ENCODE measurements at places on chromosomes 16 and 17.

DNA sequence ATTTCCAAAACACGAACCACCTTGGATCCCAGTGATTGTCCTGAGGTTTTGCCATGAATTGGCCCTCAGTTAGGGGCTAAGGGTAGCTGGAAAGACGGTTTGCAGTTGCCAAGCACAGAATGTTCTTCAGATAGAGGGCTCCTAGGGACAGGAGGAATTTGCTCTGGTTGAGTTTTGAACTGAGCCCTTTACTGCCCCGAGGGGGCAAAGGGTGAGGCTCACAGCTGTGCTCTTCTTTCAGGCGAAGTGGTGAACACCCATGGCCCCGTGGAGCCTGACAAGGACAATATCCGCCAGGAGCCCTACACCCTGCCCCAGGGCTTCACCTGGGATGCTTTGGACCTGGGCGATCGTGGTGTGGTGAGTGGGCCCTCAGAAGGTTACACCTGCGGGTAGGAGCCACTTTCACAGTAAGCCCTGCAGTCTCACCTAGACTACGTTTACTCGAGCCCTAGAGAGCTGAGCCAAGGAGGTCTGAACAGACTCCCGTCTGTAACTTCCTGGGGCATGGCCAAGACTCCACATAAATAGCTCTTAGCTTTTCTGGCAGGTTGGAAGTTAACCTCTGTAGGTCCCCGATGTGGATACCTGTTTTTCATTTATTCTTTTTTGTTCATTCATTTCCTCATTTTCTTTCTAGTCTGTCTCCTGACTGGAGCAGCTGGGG is 32.5 kb downstream of the NMT1 start:
- no peak for DNase-seq

DNA sequence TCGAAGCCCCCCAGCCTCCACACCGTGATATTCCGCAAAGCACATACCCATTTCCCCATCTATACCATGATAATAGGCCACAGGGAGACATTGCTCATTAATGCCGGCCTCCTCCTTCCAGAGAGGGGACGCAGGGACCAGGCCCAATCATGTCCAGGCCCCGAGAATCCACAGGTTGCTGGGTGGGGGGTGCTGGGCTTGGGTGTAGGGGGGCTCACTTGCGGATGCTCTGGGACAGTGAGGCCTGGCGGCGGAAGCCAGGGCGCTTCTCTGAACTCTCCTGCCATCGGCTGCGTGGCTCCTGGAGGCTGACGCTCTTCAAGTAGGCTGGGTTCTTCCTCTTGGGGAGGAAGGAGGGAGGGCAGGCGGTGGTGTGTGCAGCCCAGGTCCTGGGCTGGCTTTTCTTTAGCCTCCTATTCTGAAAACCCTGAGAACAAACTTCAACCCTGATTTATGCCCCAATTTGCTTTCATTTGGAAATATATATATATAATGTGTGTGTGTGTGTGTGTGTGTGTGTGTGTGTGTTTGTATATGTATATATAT is 12.2 kb downstream of the AANAT start:
- DNase-seq, result no peak

- no peak for DNase-seq
These were observed 139.2 kb upstream of the HS3ST2 start for GRCh38 chr16:22674832-22675191.

- no peak for DNase-seq
These were observed 101.0 kb downstream of the CDYL2 start for GRCh38 chr16:80703131-80704071.

GRCh38 chr17:72223866-72224291 is 103.1 kb downstream of the SOX9 start:
- DNase-seq, result no peak

DNA sequence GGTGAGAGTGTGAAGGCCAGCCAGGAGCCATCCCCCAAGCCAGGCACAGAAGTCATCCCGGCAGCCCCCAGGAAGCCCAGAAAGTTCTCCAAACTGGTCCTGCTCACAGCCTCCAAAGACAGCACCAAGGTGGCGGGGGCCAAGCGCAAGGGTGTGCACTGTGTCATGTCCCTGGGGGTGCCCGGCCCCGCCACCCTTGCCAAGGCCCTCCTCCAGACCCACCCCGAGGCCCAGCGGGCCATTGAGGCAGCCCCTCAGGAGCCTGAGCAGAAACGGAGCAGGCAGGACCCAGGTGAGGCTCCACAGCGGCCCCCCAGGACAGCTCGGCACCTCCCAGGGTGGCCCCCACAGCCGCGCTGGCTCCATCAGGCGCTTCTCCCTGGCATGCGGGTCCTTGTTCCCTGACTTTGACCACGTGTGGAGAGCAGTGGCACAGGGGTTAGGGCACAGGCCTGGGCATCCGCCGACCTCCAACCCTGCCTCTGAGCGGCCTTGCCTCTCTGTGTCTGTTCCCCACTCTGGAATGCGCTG is 13.5 kb downstream of the FLYWCH2 start:
- DNase-seq, result no peak

DNA sequence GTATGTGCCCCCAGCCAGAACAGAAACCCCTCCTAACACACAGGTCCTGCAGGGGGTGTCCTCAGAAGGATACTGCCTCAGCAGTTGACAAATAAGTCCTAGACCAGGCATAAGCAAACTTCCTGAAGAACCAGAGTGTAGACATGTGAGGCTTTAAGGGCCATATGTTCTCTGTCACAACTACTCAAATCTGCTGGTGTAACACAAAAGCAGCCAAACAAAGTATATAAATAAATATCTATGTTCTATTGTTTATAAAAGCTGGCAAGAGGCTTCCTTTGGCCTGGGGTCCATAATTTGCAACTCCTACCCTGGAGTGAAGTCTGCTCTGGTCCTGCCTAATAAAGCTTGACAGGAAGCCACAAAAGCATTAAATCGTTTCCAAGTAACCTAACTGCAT is 9.9 kb downstream of the FAM83G start:
- no peak for DNase-seq

DNA sequence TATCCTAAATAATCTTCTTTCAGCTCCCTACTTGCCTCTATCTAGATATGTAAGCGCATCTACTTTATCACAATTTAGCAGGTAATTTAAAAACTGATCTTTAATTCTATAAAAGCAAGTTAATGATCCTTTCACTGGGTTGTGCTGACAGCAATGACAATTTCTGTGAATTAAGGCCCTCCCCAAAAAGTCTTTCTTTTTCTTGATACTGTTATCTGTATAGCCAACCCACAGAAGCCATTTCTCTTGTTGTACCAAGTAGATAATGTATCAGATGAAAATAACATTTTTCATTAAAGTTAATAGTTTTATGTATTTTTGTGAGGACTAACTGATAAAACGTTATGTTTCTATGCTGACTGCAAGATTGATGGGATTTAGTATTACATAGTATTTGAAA is 3.8 kb downstream of the ZPBP2 start:
- DNase-seq, result no peak

DNA sequence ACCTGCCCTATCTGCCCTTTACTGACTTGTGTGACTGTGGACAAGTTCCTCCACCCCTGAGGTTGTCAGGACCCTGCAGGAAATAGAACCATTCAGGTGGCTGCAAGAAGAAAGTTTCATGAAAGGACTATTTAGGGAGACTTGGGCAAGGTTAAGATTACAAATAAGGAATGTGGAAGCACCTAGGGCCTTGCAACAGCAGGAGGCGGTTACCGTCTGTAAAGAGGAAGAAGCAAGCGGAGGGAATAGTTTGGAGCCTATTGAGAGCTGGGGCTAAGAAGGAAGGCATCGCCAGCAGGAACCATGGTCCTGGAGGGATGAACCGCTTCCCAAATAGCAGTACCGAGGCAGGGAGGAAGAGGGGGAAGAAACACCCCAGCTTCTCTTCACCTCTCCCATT is 132.4 kb downstream of the PRKCB start:
- DNase-seq, result no peak

DNA sequence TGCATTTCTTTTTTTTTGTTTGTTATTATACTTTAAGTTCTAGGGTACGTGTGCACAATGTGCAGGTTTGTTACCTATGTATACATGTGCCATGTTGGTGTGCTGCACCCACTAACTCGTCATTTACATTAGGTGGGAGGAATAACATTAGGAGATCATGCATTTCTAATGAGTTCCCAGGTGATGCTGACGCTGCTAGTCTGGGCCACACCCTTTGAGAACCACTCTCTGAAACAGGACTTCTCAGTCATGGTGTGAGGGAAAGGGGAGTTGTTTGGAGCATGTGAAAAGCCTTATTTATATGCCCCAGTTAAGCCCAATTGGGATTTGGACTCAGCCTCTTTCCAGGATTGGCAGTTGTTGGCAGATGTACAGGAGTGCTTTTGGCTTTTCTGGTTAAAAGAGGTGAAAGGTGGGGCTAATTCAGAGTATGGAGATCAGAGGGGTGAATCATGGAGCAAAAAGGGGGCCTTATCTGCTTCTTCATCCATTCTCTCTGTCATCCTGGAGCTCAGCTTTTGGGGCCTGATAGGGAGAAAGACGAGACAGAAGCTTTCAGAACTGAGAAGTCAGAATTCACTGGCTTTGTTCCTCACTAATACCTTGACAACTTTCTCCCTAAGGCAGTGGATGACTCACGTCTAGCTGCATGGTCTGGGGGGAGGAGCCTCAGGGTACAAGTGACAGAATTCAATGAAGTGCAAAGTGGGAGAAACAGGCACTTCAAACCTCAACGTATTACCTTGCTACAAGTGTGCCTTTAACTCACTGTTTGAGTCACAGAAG is 180.0 kb upstream of the CACNG3 start:
- peak; percentile 50 for DNase-seq

DNA sequence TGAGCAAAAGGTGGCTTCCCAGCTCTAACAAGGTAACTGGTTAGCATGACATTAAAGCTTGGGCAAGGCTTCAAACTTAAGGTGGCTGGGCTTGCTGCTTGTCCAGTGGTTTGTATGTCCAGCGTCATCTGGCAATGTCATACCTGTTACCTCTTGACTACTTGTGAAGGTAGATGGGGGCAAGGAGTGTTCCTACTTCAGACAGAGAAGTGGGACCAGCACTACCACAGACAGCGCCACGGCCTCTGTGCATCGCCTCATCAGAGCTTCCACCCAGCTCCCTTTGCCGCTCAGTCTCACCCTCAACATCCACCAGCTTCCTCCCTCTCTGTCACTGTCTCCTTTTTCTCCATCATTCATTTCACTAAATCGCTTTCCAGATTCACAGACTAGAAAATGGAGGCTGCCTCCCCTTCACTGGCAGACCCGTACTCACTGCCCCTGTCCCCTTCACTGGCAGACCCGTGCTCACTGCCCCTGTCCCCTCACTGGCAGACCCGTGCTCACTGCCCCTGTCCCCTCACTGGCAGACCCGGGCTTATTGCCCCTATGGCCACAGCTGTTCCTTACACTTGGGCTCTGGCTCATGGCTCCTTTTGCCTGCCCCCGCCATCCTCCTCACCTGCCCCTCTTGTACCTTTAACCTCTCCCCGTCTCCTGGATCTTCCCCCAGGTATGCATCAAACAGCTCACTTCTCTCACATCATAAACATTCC is 14.8 kb downstream of the CYB5D2 start:
- DNase-seq, result no peak

- no peak for DNase-seq
These were observed 28.4 kb upstream of the ZFPM1 start for GRCh38 chr16:88424587-88425235.

DNA sequence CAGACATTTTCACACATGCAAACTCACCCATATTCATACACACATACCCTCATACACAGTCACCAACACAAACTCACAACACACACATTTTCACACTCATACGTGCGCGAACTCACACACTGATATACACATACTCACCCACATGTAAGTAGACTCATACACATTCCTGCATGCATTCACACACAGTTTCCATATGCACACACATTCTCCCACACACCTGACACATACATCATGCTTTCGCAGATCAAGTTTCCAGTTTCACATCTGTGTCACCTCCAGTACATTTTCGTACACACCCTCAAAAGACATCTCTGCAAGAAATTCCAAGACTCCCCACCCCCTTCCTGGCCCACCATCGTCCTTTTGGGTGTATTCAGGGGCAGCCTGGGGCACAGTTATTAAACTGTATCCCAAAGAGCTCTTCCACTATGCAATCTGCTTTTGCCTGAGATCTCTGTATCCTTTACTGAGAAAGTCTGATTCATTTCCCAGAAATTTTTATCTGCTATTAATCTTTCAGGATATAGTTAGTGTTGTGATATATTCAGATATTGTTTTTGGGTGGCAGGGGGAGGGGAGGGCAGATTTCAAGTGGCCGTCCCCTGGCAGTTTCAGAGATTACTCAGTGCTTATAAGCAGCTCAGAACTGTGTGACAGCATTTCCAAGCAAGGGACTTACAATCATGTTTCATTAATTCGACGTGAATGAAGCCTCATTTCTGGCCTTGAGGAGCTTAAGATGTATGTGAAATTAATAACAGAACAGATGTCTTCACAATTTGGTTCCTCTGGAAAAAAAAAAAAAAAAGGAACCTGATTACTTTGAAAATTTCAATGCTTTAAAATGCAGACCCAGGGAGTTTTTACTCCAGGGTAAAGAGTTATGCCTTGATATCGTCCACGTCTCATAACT is 35.3 kb upstream of the MMP2 start:
- no peak for DNase-seq

DNA sequence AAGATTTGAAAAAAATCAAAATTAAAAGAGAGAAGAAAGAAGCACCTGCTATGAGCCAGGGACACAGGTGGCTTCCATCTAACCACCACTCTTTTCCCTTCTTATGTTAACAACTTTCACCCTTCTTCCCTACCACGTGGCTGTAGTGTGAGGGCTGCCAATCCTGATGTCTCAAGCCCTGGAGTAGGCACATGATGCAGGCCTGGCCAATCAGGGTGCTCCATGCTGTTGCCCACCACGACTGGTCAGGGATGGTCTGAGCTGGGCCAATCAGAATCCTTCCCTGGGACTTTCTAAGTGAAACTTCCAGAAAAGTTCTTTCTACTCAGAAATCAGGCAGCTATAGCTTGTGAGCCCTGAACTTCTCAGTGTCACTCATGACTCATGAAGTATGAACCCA is 140.7 kb downstream of the SDK2 start:
- no peak for DNase-seq

DNA sequence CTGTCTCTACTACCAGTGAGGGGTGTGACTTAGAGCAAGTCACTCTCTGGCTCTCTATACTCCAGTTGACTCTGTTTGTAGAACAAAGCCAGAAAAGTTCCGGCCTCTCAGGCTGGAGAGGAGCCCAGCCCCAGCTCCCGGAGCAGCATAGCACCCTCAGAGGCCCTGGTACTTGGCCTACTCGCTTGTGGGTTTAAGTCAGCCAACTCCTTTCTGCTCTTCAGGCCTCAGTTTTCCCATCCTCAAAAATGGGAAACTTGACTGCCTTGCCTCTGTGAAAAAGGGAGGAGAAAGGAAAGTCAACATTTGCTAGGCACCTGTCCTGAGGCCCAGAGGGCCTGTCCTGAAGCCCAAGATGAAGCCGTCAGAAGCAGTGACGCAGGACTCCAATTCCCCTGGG is 1.1 kb downstream of the CHST6 start:
- no peak for DNase-seq

- peak; percentile 88 for DNase-seq
These were observed at the start of gene IRX5 for GRCh38 chr16:54930005-54930868. IRX5 (plus strand) TSS chr16:54930865; CDS start chr16:54931199, 334 bp downstream.

- DNase-seq, result no peak
These were observed 168.9 kb downstream of the COPRS start for GRCh38 chr17:31690151-31690551.

GRCh38 chr17:75011401-75012095 is 922 bp upstream of the MRPL58 start:
- peak; percentile 67 for DNase-seq

All from WERI-Rb-1 (cell line).